ENCODE measurements at places on chromosomes 4 and X. TPM values are rescaled to one million over a fixed set of nuclear protein-coding genes. Genes with fewer than 3 reads are reported as not detected.

- no peak for DNase-seq
- no peak overlapping the region for H3K27ac ChIP-seq
- H3K27me3 ChIP-seq, result no peaks in the 10 kb centered on the region
- no peak overlapping the region for H3K4me3 ChIP-seq
Measured at GRCh38 chrX:9352243-9352642, 112.6 kb upstream of the TBL1X start.

- H3K4me3 ChIP-seq, result no peak overlapping the region
- DNase-seq, result no peak
- H3K36me3 ChIP-seq, result peaks cover 3% of the 10 kb centered on the region
- no peaks in the 10 kb centered on the region for H3K27me3 ChIP-seq
Measured at GRCh38 chr4:40990899-40991265, 223.5 kb downstream of the APBB2 start.

DNA sequence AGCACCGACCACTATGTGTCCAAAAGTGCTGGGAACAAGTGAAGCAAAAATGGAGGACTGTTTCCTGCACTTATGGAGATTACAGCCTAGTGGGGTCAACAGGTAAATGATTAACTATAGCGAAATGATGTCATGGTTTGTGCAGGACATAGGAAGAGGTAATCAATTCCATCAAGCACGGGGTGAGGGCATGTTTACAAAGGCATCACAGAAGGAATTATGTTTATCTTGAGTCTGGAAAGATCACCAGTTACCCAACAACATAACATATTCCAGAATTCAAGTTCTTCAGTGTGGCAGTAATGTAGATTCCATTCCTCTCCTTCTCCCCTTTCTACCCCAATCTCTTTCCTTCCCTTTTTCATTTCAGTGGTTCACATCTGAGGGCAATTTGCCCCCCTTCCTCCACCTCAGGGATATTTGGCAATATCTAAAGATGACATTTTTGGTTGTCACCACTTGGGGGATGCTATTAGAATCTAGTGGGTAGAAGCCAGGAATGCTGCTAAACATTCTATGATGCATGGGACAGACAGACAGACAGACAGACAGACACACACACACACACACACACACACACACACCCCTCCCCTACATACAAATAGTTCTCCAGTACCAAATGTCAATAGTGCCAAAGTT is 24.1 kb downstream of the FAM47E start:
- H3K27me3 ChIP-seq, result peaks cover 4% of the 10 kb centered on the region
- no peak overlapping the region for H3K4me3 ChIP-seq
- H3K27ac ChIP-seq, result no peak overlapping the region
- peaks cover 2% of the 10 kb centered on the region for H3K36me3 ChIP-seq

- no peaks in the 10 kb centered on the region for H3K36me3 ChIP-seq
- H3K27ac ChIP-seq, result peak overlapping the region; percentile 84
- DNase-seq, result no peak
Measured at GRCh38 chr4:101022151-101023024, 324.9 kb downstream of the PPP3CA start.

F11 gene
- not detected for total RNA-seq

FAM184B gene
- total RNA-seq, result not detected

GRCh38 chrX:126170720-126171119 is 4.6 kb upstream of the DCAF12L2 start:
- DNase-seq, result no peak
- no peaks in the 10 kb centered on the region for H3K36me3 ChIP-seq
- no peak overlapping the region for H3K4me3 ChIP-seq
- no peaks in the 10 kb centered on the region for H3K4me1 ChIP-seq
- peaks cover 2% of the 10 kb centered on the region for H3K27me3 ChIP-seq

- H3K4me3 ChIP-seq, result no peak overlapping the region
- peaks cover 22% of the 10 kb centered on the region for H3K4me1 ChIP-seq
- DNase-seq, result no peak
- no peak overlapping the region for H3K27ac ChIP-seq
Measured at GRCh38 chr4:101067383-101067782, 279.9 kb downstream of the PPP3CA start.

DNA sequence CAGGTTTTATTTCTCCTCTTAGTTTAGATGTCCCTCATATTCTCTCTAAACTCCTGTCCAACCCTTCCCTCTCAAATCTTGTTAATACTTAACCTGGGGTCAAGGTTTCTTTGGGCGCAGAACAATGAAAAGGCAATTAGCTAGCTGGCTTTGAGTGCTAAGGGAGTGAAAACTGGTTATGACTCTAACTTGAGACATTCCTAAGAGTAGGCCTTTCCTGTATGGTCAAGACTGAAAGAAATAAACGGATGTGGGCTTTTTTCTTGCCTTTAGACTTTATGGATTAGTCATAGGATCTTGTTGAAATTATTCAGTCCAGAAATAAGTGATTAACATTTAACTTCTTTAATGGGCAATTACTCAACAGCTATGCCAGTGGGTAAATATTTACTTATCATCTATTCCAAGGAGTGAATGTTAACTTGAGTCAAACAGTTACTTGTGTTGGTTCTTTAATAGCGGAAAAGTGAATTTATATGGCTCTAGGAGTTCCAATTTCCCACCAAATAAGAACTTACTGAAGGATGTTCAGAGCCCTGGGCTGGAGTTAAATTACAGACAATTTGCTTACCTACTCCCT is 141.7 kb upstream of the SCML1 start:
- H3K27me3 ChIP-seq, result no peaks in the 10 kb centered on the region
- DNase-seq, result no peak
- peak overlapping the region; percentile 86 for H3K27ac ChIP-seq
- H3K4me1 ChIP-seq, result peaks cover 92% of the 10 kb centered on the region
- no peaks in the 10 kb centered on the region for H3K36me3 ChIP-seq
- H3K4me3 ChIP-seq, result no peak overlapping the region

CLIC2 gene
- total RNA-seq, result 0.97 TPM

DNA sequence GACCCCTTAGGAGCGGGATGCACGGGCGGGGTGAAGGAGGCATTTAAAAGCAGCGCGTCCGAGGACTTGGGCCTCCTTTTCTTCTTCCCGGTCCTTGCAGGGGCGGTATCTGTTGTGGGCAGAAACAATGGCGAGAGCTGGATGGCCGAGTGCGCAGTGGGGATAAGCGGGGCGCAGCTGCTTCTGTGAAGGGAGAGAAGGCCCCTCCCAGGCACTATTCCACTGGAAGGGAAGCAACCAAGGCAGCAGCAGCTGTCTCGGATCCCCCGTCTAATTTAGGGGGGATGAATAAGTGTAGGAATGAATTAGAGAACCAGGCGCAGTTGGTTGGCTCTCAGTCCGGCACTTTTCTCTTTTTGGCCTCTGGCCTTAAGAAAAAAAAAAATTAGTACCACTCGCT is 995 bp downstream of the SMARCA5 start:
- peak overlapping the region; percentile 100 for H3K27ac ChIP-seq
- H3K4me3 ChIP-seq, result peak overlapping the region; percentile 88
- H3K36me3 ChIP-seq, result peaks cover 9% of the 10 kb centered on the region
- DNase-seq, result no peak
- peaks cover 4% of the 10 kb centered on the region for H3K27me3 ChIP-seq

NSG1 gene
- total RNA-seq, result not detected

GRCh38 chr4:137866671-137867070 is 334.4 kb upstream of the PCDH18 start:
- no peak overlapping the region for H3K4me3 ChIP-seq
- no peaks in the 10 kb centered on the region for H3K36me3 ChIP-seq
- DNase-seq, result no peak
- H3K4me1 ChIP-seq, result no peaks in the 10 kb centered on the region
- H3K27me3 ChIP-seq, result no peaks in the 10 kb centered on the region
- no peak overlapping the region for H3K27ac ChIP-seq

DNA sequence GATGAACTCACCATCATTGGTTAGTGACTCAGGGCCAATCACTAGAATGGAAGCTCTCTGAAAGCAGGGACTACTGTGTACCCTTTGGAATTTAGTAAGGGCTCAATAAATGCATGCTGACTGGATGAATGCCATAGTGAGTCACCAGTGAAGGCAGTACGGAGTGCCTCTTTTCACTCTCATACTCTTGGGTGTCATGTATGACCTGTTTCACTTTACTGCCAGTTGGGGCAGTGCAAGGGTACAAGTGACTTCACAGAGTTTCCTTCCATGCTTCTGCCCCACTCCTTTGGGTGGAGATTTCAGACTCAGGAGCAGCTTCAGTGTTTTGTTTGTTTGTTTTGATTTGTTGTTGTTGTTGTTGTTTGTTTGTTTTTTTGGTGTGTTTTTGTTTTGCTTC is 57.7 kb downstream of the SOX3 start:
- H3K27ac ChIP-seq, result no peak overlapping the region
- no peaks in the 10 kb centered on the region for H3K4me1 ChIP-seq
- DNase-seq, result no peak
- no peaks in the 10 kb centered on the region for H3K36me3 ChIP-seq
- no peaks in the 10 kb centered on the region for H3K27me3 ChIP-seq

DNA sequence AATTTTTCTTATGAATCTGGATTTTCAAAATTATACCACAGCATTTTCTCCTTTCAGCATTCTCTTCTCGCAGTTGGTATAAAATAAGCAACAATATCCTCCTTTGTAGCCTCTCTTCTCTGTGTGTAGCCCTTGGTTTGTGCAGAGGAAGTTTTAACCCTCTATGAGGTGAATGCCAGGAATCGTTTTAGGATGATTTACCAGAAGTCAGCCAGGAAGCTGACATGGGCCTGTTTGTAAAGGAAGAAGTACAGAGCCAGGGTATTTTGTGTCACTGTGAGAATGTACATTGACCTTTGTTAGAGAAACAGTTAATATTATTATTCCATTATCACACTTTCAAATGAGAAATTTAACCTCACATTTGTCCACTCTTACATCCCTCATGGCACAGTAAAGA is 88.9 kb upstream of the RPL34 start:
- no peaks in the 10 kb centered on the region for H3K27me3 ChIP-seq
- no peaks in the 10 kb centered on the region for H3K36me3 ChIP-seq
- DNase-seq, result no peak
- no peak overlapping the region for H3K27ac ChIP-seq

DNA sequence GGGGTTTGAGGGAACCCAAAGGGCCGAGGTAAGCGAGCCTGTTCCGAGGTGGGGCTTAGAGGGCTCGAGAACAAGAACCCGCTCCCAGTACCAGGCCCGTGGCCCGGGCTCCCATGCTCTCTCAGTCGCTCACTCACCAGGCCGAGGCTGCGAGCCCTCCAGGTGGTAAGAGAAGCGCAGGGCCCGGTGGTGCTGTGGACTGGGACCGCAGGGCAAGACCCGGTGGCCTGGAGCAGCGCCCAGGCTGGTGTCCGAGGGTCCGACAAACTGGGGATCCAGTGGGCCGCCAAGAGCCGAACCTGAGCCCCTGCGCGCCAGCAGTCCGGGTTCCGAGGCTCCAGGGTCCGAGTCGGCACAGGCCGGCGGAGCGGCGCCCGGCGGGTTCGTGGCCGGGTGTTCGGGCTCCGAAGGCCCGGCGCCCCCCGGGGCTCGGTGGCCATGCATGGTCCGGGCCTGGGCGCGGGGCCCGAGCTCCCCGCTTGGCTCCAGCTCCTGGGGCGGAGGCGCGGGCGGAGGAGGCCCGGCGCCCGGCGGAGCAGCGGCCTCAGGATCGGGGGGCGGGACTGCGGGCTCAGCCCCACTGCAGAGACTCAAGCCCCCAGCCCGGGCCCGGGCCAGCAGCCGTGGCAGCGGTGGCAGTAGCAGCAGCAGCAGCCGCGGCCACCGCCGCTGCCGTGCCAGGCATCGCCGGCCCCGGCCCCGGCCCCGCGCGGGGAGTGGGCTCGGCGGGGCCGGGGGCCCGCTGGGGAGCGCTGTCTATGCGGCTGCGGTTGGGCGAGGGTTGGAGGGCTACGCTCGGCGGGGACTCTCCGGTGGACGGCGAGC is 833 bp downstream of the FGD1 start:
- peak overlapping the region; percentile 87 for H3K27ac ChIP-seq
- H3K4me1 ChIP-seq, result peaks cover 41% of the 10 kb centered on the region
- peak; percentile 90 for DNase-seq

- H3K4me3 ChIP-seq, result no peak overlapping the region
- no peak for DNase-seq
- H3K4me1 ChIP-seq, result no peaks in the 10 kb centered on the region
- H3K27me3 ChIP-seq, result peaks cover 1% of the 10 kb centered on the region
- no peaks in the 10 kb centered on the region for H3K36me3 ChIP-seq
Measured at GRCh38 chr4:176656108-176656507, 136.6 kb downstream of the VEGFC start.

FRMD7 gene
- total RNA-seq, result 0.34 TPM

CISD2 gene
- total RNA-seq, result 29.7 TPM

DNA sequence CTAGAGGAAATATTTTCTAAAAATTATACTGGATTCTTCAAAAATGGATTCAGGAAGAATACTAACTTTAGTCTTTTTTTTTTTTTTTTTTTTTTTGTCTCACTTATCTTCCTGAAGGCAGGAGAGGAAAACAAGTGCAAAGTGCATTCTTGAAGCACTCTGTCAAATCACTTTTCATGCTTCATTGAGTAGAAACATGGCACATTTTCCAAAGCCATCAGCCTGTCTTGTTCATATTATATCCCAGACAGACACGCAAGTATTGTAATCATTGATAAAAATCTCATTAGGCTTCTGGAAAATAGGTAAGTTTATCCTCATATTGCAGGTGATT is 1.2 kb downstream of the BBS12 start:
- peak overlapping the region; percentile 96 for H3K4me3 ChIP-seq
- peaks cover 16% of the 10 kb centered on the region for H3K4me1 ChIP-seq
- H3K27me3 ChIP-seq, result no peaks in the 10 kb centered on the region
- H3K36me3 ChIP-seq, result peaks cover 2% of the 10 kb centered on the region
- DNase-seq, result no peak

DNA sequence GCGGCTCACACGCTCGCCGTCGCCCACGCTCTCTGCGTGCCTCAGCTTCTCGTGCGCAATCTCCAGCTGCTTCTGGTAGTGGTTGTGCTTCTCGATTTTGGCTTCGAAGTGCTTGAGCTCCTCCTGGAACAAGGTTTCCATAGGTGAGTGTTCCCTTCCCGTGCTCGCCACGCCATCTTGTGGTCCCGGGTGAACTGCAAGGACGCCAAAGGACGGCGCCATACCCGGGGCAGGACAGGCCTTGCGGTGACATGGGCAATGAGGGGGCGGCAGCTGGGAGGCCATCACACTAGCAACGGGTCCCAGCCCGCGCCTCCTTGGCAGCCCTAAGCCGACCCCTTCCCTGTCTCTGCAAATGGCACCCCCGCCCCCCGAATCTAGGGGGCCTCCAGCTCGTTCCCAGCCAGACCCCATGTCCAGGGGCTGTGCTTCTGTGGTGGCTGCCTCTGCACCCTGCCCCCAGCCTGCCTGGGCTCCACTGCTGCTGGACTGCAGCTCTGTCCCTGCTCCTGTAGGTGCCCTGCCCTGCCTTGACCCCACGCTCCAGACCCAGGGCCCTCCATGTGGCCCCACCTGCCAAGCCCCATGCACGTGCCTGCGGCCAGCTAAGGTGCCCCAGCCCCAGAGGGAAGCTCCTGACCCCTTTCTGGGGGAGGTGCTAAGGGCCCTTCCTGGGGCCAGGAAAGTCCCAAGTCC is 17.3 kb downstream of the LRPAP1 start:
- no peaks in the 10 kb centered on the region for H3K27me3 ChIP-seq
- no peak overlapping the region for H3K4me3 ChIP-seq
- H3K36me3 ChIP-seq, result peaks cover 35% of the 10 kb centered on the region
- no peaks in the 10 kb centered on the region for H3K4me1 ChIP-seq

- no peaks in the 10 kb centered on the region for H3K36me3 ChIP-seq
- no peak overlapping the region for H3K4me3 ChIP-seq
- H3K4me1 ChIP-seq, result no peaks in the 10 kb centered on the region
- H3K27me3 ChIP-seq, result peaks cover 30% of the 10 kb centered on the region
- H3K27ac ChIP-seq, result no peak overlapping the region
Measured at GRCh38 chr4:14868426-14869395, 133.6 kb upstream of the CPEB2 start.

- no peaks in the 10 kb centered on the region for H3K4me1 ChIP-seq
- H3K27ac ChIP-seq, result no peak overlapping the region
- H3K27me3 ChIP-seq, result peaks cover 12% of the 10 kb centered on the region
Measured at GRCh38 chr4:146146918-146147317, 28.6 kb upstream of the LSM6 start.

GRCh38 chr4:25783943-25784342 is 78.8 kb downstream of the SEL1L3 start:
- no peaks in the 10 kb centered on the region for H3K27me3 ChIP-seq
- no peaks in the 10 kb centered on the region for H3K4me1 ChIP-seq
- no peak overlapping the region for H3K4me3 ChIP-seq
- DNase-seq, result no peak
- no peak overlapping the region for H3K27ac ChIP-seq
- peaks cover 27% of the 10 kb centered on the region for H3K36me3 ChIP-seq

Data from chondrocyte (in vitro differentiated cells).